Stimulated activated CD8-positive, alpha-beta memory T cell treated with anti-CD3 and anti-CD28 coated beads, Interleukin-4, amount 100 ng/mL, for 24 hours (primary cell): ENCODE measurements at places on chromosomes 1 and 21.

DNA sequence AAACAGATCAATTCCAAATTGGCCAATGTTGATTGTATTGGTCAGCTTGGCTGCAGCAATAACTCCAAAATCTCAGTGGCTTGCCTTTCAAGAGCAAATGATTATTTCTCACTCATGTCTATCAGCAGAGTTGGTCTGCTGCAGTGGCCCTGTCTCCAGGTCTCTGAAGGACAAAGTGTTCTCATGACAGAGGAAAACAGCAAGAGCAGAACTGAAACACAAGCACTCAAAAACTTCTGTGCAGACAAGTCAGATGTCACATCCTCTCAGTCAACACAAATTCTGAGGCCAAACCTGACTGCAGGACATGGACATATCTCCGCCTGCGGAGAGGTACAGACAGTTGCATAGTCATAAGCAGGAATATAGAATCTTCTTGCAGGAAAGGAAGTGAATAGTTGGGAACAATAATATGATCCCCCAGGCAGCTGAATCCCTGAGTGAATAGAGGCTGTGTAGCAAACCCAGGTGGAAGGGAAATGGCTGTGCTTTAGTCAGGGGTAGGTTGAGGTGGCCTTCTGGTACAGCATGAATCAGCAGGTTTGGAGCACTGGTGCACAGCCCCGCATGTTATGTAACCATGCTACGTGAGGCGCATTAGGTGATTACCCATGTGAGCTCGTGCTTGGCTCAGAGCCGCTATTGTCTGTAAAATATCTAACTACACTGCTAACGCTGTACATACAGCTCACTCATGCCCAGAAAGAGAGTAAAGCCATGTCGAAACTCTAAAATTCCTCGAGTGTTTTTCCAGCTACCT lies 17.1 kb upstream of the UBE2U start:
- DNase-seq, result no peak

GRCh38 chr1:15344800-15345704 lies 64.6 kb upstream of the EFHD2 start:
- DNase-seq, result no peak

- no peak for DNase-seq
Observed at GRCh38 chr1:181990728-181991127, 70.8 kb downstream of the ZNF648 start.

GRCh38 chr1:246096356-246096755 lies 410.7 kb downstream of the SMYD3 start:
- no peak for DNase-seq

DNA sequence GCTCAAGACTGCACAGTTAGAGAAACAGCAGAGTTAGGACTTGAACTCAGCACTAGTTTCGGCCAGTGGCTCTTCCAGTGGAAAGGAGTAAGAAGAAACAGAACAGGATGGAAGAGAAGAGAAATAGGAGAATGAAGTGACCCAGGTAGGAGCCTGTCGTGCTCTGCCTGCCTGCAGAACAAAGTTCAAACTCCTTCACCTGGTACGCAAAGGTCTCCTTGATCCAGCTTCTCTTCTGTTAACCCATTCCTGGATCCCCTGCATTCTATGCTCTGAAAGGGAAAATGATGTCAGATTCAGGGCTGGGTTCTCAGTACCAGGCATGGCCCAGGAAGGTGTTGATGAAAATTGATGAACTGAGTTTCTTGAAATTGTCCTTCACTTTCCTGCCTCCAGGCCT lies 3.9 kb downstream of the FAM229A start:
- DNase-seq, result no peak

- DNase-seq, result no peak
Observed at GRCh38 chr1:112888630-112889029, 67.4 kb downstream of the SLC16A1 start.

- no peak for DNase-seq
Observed at GRCh38 chr21:41065539-41065938, 102.4 kb upstream of the BACE2 start.

DNA sequence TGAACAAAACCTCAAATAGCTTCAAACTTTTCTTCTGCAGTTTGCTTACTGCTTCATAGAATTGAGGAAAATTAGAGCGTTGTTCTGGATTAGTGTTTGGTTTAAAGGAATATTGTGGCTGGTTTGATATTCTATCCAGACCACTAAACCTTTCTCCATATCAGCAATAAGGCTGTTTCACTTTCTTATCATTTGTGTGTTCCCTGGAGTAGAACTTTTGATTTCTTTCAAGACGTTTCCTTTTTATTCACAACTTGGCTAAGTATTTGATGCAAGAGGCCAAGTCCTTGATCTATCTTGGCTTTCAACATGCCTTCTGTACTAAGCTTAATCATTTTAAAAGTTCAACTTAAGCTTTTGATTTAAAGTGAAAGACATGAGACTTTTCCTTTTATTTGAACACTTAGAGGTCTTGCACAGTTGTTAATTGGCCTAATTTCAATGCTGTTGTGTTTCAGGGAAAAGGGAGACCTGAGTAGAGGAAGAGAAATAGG lies 359.1 kb downstream of the S1PR1 start:
- no peak for DNase-seq

- no peak for DNase-seq
Observed at GRCh38 chr1:67590329-67590728, 94.7 kb upstream of the GADD45A start.

DNA sequence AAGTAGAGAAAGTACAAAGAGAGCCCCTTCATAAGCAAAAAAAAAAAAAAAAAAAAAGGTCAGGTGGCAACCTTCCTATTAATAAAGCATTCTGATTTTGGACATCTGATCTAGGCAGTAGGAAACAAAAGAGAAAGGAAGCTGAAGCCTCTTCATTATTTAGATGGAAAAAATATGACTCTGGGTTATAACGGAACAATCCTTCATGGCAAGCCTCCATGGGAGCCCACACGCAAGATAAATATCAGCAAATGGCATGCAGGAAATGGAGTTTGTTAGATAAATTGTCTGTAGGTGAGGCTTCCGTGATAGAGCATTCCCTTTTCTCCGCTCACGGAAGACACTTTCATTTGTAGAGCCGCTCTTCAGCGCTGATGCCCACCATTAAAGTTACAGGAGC lies 381.0 kb downstream of the TTLL7 start:
- no peak for DNase-seq

GRCh38 chr1:70586046-70586445 lies 175.0 kb downstream of the CTH start:
- no peak for DNase-seq

GRCh38 chr21:42724226-42724920 lies 71.0 kb downstream of the PDE9A start:
- no peak for DNase-seq
